ENCODE measurements at places on chromosomes 2 and 18.

DNA sequence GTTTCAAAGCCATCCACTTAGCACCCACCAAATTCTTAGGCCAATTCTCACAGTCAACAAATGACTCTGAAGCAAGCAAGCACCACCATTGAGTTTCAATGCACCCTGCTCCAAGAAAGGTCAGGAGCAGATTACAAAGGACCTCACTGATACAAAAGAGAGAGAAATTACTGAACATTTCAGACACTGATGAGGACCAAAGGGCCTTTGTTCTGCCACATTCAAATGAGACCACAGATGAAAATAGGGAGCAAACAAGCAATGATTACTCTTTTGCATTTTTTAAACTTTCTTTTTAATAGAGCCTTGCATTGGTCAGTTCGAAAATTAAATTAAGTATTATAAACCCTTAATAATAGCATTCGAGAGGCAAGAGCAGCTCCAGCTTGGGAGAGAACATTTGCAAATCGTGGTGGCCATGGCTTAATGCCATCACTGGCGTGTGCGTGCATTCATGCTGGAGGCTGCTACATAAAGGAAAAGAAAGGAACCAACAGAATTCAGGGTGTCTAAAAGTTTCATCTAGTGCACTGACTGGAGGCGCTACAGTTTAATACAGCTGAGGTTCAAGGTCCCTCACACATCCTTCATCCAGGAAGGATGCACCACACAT is 87.5 kb downstream of the KLF7 start:
- DNase-seq, result no peak

DNA sequence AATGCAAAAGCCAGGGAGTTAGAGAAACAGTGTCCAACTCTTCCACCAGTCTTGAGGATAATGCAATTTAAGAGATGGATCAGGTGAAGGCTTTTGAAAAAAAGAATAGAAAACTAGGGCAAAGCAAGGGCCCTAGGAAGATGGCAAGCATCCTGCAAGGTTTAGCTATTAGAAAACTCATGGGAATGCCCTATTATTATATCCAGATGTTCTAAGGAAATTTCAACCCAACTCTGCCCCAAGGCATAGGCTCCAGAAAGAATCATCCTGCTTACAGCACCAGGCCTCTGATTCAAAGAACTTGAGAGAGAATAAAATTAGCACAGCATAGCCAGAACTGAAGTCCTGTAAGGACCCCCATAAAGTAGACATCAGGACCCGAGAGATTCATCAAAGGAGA is 68.1 kb downstream of the EN1 start:
- DNase-seq, result no peak

DNA sequence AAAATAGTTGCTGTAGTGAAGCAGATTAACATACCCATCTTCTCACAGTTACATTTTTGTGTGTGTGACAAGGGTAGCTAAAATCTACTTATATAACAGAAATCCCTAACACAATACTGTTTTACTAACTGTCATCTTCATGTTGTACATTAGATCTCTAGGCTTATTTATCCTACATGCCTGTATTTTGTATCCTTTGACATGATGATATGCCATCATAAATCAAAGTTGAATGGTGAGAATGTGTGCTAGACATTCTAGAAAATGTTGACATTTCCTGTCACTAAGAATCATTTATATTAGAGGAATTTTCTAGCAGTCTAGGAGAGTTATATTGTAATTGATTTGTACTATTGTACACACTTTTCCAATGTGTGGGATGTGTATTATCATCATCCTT is 21.5 kb upstream of the CALCRL start:
- no peak for DNase-seq

DNA sequence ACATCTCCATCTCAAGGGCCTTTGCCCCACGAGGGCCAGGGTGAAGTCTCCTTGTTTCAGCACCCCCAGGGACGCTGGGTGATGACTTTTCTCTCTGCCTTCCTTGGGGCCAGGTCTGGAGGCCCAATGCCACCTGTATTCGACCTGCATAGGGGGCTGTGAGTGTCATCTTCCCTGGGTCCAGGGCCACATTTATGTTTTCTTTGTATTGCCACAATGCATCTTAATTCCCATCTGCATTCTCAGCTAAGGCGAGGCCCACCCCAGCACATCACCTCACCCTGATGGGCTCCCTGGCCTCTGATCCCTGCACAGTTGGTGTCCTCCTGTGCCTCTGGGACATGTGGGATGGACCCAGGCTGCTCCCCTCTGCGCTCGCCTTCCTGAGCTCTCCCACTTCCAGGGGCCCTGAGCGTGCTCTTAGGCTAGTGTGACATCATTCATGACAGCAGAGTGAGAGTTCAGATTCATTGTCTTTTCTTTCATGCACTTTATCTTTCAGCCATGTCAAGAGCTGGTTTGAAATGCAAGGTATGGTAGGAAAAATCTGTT is 122.0 kb upstream of the COPS8 start:
- no peak for DNase-seq

DNA sequence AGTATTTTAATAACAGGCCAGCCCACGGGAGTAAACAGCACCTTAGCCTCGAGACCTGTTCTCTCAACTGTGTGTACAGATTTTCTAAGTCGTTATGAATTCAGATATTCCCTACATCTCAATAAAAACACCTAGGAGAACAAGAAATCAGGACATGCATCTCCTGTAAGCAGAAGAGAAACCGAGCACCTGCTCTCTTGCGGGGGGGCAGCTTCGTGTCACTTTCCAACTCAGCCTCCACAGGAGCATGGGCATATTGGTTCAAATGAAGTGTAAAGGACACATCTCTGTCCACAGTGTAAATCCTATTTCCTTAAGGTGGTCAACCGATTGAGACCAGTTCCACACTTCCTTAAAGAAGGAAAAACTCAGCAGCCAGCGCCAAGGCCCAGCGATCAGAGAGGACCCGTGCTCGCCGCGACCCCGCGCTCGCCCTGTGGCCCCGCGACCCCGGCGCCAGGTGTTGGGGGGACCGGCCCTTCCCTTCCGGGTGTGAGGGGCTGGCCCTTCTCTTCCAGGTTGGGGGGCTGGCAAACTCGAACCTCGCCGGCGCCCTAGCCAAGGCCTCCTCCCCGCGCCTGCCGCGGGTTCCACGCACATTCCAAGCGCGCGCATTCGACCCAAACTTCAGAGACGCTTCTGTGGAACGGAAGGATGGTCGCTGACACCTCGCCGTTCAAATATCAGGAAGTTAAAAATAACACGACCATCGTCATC is 652 bp downstream of the SH3YL1 start:
- no peak for DNase-seq

DNA sequence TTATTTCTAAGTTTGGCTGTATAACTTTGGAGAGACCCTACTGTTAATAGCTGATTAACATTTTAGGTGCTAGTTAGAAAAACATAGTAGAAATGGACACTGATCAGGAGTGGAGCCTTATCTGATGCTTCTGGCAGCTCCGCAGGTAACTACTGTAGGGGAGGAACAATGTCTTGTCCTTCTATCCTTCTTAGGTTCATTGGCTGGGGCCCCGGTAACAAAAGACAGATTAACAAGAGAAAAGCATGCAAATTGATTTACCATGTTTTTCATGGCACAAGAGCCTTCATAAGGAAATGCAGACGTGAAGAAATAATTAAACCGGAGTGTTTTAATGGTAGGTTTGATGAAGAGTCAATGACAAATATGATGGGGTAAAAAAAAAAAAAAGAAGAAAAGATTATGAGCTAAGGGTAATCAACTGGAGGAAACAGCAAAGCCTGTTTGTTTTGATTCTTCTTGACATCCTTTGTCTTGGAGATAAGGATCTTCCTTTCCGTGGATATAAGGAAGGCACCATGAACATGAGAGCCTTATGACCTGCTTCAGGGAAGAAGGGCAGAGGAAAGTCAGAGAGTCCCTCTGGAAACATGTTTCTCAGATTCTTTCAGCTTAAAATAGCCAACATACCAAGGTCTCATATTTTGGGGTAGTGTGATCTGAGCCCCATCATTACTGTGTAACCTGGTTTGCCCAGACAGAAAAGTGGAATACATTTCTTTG is 62.4 kb upstream of the GCFC2 start:
- DNase-seq, result no peak

DNA sequence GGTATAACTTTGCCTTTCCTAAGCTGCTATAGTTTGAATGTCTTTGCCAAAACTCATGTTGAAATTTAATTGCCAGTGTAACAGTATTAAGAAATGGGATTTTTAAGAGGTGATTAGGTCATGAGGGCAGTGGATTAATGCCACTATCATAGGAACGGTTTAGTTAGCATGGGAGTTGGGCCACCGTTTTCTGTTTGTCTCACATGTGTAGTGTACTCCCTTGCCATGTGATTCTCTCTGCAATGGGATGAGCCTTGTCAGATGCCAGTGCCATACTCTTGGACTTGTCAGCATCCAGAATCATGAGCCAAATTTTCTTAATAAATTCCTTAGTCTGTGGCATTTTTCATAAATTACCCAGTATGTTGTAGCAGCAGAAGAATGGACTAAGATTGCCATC is 388.9 kb upstream of the RGPD4 start:
- no peak for DNase-seq

- DNase-seq, result no peak
These were observed 162.9 kb downstream of the CNTNAP5 start for GRCh38 chr2:124187948-124188347.

All from AG04449 (cell line).